Myometrial cell (primary cell): ENCODE measurements at places on chromosomes 4 and X. TPM values are rescaled to one million over a fixed set of nuclear protein-coding genes. Genes with fewer than 3 reads are reported as not detected.

The TMEM184C gene
- 28.3 and 30.5 TPM in 2 replicates for total RNA-seq

The TRIM75 gene
- total RNA-seq: not detected in 2 replicates

The MMRN1 gene
- total RNA-seq: not detected in 2 replicates

The SCRG1 gene
- total RNA-seq: 0.29 TPM in 1 of 2 replicates, not detected in the other

The MAOB gene
- 0.29 and 0.89 TPM in 2 replicates for total RNA-seq
